ENCODE measurements at places on chromosomes 16 and 17.

- no peak overlapping the region for H3K27ac ChIP-seq
- H3K27me3 ChIP-seq = peaks cover 1% of the 10 kb centered on the region
- H3K36me3 ChIP-seq = no peaks in the 10 kb centered on the region
- peak; percentile 65 for DNase-seq
- H3K4me3 ChIP-seq = no peak overlapping the region
- H3K4me1 ChIP-seq = peaks cover 31% of the 10 kb centered on the region
Measured at GRCh38 chr16:12095275-12096156, 119.0 kb downstream of the SNX29 start.

- no peak overlapping the region for H3K4me3 ChIP-seq
- H3K27ac ChIP-seq = no peak overlapping the region
- no peak for DNase-seq
- no peaks in the 10 kb centered on the region for H3K4me1 ChIP-seq
- H3K27me3 ChIP-seq = peaks cover 5% of the 10 kb centered on the region
Measured at GRCh38 chr16:19972111-19972510, 87.5 kb upstream of the GPRC5B start.

DNA sequence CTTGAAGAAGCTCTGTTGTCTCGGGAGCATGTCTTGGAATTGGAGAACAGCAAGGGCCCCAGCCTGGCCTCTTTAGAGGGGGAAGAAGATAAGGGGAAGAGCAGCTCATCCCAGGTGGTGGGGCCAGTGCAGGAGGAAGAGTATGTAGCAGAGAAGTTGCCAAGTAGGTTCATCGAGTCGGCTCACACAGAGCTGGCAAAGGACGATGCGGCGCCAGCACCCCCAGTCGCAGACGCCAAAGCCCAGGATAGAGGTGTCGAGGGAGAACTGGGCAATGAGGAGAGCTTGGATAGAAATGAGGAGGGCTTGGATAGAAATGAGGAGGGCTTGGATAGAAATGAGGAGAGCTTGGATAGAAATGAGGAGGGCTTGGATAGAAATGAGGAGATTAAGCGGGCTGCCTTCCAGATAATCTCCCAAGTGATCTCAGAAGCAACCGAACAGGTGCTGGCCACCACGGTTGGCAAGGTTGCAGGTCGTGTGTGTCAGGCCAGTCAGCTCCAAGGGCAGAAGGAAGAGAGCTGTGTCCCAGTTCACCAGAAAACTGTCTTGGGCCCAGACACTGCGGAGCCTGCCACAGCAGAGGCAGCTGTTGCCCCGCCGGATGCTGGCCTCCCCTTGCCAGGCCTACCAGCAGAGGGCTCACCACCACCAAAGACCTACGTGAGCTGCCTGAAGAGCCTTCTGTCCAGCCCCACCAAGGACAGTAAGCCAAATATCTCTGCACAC is 21.2 kb downstream of the AKAP1 start:
- DNase-seq = no peak
- H3K4me1 ChIP-seq = peaks cover 17% of the 10 kb centered on the region
- no peaks in the 10 kb centered on the region for H3K27me3 ChIP-seq
- H3K4me3 ChIP-seq = no peak overlapping the region
- H3K36me3 ChIP-seq = peaks cover 5% of the 10 kb centered on the region

DNA sequence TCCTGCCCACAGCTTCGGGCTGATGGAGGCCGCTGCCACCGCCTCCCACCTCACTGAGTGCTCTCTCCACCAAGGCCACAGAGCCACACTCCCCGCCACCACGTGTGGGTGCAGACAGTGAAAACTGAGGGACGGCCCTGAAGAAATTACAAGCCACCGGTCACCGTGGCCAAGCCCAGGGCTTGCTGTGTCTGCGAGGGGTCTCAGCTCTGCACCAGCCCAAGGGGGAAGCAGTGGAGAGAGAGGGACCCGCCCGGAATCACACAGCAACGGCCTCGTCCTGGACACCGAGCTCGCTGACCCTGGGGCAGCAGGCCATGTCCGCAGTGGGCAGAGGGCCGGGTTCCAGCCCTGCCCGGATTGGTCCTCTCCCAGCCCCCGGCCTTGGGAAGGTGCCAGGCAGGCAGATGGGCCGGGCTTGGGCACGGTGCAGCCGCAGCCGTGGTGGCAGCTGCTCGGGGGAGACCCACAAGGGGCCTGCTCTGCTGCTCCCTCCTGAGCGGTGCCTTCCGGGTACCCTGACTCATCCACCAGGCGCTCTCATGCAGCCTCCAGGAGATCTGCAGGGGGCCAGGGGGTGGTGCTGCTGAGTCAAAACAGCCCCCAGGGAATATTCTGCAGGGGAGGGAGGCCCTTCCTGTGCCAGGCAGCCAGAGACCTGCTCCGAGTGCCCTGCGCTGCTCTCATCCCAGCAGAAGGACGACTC is 52.0 kb downstream of the CBFA2T3 start:
- peaks cover 4% of the 10 kb centered on the region for H3K4me1 ChIP-seq
- DNase-seq = no peak
- H3K36me3 ChIP-seq = no peaks in the 10 kb centered on the region
- H3K27ac ChIP-seq = no peak overlapping the region

DNA sequence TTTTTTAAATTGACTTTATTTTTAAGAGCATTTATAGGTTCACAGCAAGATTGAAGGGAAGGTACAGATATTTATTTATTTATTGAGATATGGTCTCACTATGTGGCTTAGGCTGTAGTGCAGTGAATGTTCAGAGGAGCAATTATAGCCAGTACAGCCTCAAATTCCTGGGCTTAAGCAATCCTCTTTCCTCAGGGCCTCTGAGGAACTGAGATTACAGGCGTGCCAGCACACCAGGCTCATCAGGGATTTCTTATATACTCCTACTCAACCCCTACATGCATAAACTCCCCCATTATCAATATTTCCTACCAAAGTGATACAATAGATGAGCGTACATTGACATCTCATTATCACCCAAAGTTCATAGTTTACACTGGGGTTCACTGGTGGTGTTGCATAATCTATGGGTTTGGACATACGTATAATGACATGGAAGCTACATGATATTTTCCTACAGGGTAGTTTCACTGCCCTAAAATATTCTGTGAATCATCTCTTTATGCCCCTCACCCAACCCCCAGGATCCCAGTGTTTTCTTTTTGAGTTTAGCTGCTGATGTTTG is 33.5 kb downstream of the HS3ST3B1 start:
- no peaks in the 10 kb centered on the region for H3K27me3 ChIP-seq
- H3K4me1 ChIP-seq = peaks cover 8% of the 10 kb centered on the region
- no peak overlapping the region for H3K4me3 ChIP-seq
- H3K27ac ChIP-seq = no peak overlapping the region
- DNase-seq = no peak
